ENCODE measurements at places on chromosomes 3 and 15. TPM values are rescaled to one million over a fixed set of nuclear protein-coding genes. Genes with fewer than 3 reads are reported as not detected.

Gene HRH1
- 1.7 TPM for total RNA-seq

Gene SYNPR
- 56.5 TPM for total RNA-seq

- DNase-seq, result no peak
Measured at GRCh38 chr3:187648177-187648576, 22.0 kb downstream of the SST start.

DNA sequence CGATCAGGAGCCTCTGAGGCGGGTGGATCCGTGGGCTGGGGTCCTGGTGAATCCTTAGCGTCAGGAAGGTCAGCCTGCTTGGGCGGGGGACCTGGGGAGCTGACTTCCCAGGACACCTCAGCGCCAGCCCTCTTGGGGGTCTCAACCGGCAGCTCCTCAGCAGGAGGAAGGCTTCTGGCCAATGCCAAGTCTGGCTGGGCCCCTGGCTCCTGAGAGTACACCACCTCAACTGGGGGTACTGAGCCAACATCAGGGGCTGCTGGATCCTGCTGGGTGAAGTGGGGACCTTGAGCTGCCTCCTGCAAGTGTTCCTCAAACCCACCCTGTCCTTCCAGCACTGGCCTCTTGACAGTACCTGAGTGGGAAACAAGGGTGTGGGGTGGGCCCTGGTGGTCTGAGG lies 3.1 kb downstream of the PRRT3 start:
- no peak for DNase-seq

DNA sequence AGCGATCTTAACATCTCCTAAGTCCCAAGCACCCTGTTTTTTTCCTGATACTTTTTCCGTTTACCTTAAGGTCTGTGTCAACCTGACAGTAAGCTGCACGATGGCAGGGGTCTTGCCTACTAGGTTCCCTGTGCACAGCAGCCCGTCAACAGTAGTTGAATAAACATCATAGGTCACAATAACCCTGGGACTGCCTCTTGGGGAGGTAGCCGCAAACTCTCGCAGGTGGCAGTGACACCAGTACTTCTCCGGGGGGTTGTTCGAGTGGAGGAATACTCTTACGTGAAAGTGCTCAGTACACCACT lies 365 bp upstream of the PDCD6IP start:
- no peak for DNase-seq

DNA sequence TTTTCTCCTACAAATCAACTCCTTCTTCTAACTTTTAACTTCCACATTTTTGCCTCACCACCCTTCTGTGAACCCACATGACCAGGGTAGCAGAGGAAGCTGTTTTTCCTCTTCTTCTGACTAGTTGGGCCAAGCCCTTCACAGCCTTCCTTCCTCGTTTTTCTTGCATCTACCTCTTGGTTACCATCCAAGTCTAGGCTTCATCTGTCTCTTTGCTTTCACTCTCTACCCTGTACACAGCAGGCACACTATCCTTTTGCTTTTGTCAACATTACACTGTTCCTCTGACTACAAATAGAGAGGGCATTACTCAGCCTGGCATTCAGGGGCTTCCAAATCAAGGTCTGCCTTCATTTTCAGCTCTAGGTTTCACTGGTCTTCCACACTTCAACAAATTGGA lies 22.0 kb downstream of the SLC9A9 start:
- DNase-seq, result no peak
